ENCODE measurements at places on chromosomes 1 and 21.
A peak's percentile ranks its signal among the peaks of the same experiment; 100 is the strongest.

- no peak for DNase-seq
Observed at GRCh38 chr1:40653851-40654537, 11.5 kb downstream of the RIMS3 start.

DNA sequence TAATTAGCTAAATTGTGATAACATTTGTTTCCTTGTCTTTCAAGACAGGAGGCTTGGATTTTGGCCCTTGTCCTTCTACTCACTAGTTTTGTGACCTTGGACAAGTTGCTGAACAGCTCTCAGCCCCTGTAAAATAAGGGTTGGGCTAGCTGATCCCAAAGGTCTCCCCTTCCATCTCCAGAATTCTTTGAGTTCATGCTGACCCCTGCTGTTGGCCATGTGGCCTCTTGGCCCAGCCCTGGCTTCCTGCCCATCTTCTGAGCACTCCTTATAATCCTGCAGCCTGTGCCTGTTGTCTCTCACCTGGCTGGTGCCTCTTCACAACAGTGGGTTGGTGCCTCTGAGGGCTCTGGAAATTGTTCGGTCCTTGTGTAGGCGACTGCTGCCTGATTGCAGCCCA, 10.1 kb downstream of the PTGFRN start:
- DNase-seq = no peak

GRCh38 chr1:8560611-8561544, 243.0 kb downstream of the SLC45A1 start:
- DNase-seq = peak; percentile 39

GRCh38 chr1:242043165-242043564, 44.3 kb upstream of the MAP1LC3C start:
- DNase-seq = no peak

GRCh38 chr1:32870615-32871363, at the start of gene FNDC5:
TSS of gene FNDC5 (minus strand) at chr1:32870912.
- no peak for DNase-seq
